OCI-LY7 (cell line): ENCODE measurements at places on chromosomes 16 and 17. TPM values are rescaled to one million over a fixed set of nuclear protein-coding genes. Genes with fewer than 3 reads are reported as not detected.

The TMEM98 gene
- not detected in 2 replicates for total RNA-seq

The HOXB4 gene
- 8.9 and 9.2 TPM in 2 replicates for total RNA-seq

The CLDN6 gene
- not detected in 2 replicates for total RNA-seq

The BAIAP3 gene
- 2.4 and 3.2 TPM in 2 replicates for total RNA-seq

The CCL2 gene
- total RNA-seq: not detected in 2 replicates

The OR2C1 gene
- total RNA-seq: not detected in 2 replicates

The ZPBP2 gene
- not detected in 2 replicates for total RNA-seq

The NPIPB13 gene
- 50.5 and 51.4 TPM in 2 replicates for total RNA-seq

The EVI2A gene
- total RNA-seq: 28.1 and 31.3 TPM in 2 replicates

- DNase-seq: no peak
Observed at GRCh38 chr17:62826956-62827355, 18.8 kb upstream of the MARCHF10 start.

DNA sequence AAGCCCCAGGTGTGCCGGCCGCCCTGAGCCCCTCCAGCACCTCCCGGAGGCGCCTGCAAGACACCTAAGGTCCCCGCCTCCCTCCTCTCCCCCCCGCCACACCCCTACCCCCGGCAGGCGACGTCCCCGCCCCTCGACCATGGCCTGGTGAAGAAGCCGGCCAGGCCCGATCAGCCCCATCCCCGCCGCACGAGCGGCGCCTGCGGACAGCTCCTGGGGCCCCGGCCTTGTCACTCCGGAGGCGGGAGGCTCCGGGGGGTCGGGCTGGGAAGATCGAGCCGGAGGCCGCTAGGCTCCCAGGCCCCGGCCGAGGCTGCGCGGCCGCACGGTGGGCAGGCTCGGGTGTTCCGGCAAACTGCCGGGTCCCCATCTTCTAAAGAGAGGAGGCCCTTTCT is 405 bp upstream of the ACE start:
- peak; percentile 22 for DNase-seq

- no peak for DNase-seq
Observed at GRCh38 chr16:47722046-47722445, 260.9 kb downstream of the PHKB start.

DNA sequence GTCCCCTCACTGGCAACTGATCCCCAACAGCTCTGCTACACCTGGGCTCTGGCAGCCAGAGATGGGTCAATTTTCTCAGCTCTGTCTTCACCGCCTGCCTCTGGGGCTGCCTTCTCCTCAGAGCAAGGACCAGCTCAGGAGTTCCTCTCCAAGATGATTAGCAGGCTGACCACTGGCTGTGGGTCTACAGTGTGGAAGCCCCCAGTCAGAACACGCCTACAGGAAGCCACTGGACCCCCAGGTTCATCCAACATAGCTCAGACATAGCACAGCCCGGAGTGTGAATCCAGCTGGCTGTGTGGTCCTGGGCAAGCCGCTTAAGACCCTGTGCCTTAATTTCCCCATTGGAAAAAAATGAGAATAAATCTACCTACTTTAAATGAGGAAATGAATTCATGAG is 4.9 kb downstream of the DOK4 start:
- DNase-seq: no peak

DNA sequence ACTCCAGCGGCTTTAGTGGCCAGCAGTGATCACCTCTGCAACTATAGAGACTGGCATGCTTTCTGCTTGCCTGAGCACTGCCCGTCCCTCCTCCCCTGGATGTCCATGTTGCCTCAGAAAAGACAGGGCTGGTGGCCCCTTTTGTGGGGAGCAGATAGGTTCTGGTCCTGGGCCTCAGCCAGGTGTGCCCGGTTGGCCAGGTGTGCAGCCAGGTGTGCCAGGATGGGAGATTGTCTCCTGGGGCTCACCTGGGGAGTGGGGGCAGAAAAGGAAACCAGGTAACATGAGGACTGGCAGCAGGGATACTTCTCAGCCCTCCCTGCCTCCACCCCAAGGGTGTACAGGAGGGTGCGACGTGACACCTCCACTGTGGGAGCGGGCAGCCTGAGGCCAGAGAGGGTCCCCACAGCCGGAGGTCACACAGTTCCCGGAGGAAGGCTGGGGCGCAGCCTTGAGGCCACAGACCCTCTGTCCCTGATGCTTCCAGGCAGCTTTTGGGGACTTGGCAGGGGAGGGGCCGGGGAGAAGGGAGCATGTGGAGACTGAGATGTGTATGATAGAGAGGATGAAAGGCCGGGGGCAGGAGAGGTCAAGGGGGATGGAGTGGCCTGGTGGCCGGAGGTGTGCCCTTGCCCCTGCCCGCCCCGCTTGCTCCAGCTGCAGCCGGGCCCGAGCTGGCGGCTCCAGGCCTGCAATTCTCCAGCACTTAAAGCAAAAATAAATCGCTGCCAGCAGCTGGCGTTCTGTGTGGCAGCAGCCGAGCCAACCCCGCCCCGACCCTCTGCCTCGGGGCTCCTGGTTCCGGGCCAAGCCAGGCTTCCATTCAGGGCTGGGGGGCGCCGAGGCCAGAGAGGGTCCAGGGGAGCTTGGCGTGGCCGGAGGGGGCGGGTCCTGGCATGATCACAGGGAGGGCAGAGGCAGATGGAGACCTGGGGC is 6.7 kb downstream of the KCNJ12 start:
- no peak for DNase-seq

GRCh38 chr17:6269478-6269877 is 165.4 kb downstream of the AIPL1 start:
- DNase-seq: peak; percentile 39

DNA sequence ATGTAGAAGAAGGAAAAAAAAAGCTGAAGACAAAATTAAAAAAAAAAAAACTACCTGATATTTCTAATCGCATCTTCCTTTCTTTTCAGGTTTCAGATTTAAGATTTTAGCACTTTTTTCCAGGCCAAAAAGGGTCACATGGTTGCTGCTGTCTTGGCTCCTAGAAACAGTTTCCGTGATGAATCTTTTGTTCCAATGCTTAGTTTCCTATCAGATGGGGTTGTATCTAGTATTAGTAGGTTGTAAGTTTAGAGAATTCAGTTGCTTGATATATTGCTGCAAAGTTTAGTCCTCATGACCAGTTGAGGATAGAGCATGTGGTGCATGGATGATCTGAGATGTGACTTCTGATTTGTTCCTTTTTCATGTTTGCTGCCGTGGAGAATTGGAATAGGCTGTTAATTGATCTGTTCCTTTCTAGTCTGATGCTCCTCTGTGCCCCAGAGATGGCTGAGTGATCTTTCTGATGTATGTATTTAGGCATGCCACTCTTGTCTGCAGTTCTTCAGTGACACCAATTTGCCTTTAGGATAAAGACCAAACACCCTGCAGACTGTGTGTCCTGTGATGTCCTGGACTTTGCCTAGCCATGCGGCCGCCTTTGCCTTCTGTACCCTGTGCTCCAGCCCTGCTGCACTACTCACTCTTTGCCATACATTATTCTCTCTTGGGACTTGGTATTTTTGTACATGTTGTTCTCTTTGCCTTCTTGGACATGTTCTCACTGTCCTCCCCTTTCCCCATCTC is 94.0 kb downstream of the MRTFB start:
- no peak for DNase-seq

DNA sequence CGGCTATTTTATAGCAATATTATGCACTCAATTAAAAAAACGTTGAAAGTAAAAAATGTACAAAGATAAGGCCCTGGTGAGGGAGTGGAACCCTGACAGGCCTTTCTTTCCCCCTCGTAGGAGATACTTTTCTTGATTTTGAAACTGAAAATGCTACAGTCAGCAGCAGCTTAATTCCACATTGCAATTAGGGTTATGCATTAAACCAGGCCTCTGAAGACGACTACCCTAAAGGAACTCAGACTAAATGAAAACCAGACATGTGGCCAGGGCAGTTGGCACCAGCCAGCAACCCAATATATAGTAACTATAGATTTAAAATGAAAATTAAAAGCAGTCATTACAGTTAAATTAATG is 463.2 kb upstream of the MAF start:
- DNase-seq: no peak
